ENCODE measurements at places on chromosomes 3 and 15.

- no peak for DNase-seq
These were observed 56.6 kb downstream of the RFTN1 start for GRCh38 chr3:16456784-16457415.

GRCh38 chr15:95470997-95471689 is 859.4 kb upstream of the NR2F2 start:
- DNase-seq, result no peak

- no peak for DNase-seq
These were observed 24.7 kb downstream of the ARHGAP31 start for GRCh38 chr3:119318876-119319275.

GRCh38 chr15:75811626-75812025 is 31.6 kb upstream of the UBE2Q2 start:
- no peak for DNase-seq

GRCh38 chr3:136733317-136733833 is 18.8 kb downstream of the STAG1 start:
- no peak for DNase-seq

DNA sequence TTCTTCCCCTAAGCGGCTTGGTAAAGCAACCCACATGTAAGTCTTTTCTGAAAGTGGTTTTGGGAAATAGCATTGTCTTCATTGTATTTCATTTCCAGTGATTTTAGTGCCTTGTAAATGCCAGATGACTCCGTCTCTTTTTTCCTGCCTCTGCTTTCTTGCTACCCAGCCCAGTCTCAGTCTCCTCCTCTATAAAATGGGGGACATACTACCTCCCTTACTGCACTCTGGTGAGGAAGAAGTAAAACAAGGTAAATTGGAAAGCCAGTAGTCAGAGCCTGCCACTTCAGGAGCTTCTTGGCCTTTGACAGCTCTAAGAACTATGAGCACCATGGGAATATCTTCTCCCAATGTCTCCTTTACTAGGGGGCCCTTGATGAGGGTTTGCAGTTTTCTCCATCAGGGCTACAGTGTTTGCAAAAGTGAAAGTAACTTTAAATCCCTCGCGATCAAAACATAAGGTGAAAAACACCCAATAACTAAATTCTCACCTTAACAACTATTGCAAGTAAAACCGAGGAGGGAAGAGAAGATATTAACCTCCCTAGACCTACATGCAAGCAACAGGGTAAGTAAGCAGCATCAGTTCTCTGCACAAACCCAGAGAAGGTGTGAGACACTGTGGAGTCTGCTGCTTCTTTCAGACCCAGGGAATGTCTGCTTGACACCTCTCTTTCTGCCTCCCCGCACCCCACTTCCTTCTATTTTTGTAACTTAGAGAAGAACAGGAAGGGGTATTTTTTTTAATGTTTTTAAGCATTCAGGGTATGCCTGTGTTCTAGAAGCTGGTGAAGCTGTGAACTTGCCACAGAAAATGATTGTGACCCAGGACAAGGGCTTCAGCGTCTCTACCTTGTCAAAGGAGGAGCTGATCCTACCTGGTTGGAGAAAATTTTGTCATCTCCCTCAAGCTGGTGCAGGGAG is 159.1 kb upstream of the EOMES start:
- no peak for DNase-seq

DNA sequence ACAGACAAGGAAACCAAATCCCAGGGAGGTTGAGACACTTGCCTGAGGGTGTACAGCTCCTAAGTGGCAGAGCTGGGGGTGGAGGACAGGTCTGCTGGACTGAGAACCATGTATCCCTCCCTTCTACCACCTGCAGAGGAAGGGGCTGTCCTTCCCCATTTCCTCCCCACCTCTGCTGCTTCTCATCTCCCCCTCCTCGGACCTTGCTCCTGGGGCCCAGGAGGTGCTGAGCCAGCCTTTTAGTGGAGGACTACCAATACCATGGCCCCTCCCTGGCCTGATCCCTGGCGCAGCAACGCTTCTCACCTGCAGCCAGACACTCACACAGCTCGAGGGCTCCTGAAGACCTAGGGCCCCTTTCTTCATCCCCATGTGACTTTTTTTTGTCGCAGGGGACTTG is 50.4 kb downstream of the IDH2 start:
- DNase-seq, result no peak

DNA sequence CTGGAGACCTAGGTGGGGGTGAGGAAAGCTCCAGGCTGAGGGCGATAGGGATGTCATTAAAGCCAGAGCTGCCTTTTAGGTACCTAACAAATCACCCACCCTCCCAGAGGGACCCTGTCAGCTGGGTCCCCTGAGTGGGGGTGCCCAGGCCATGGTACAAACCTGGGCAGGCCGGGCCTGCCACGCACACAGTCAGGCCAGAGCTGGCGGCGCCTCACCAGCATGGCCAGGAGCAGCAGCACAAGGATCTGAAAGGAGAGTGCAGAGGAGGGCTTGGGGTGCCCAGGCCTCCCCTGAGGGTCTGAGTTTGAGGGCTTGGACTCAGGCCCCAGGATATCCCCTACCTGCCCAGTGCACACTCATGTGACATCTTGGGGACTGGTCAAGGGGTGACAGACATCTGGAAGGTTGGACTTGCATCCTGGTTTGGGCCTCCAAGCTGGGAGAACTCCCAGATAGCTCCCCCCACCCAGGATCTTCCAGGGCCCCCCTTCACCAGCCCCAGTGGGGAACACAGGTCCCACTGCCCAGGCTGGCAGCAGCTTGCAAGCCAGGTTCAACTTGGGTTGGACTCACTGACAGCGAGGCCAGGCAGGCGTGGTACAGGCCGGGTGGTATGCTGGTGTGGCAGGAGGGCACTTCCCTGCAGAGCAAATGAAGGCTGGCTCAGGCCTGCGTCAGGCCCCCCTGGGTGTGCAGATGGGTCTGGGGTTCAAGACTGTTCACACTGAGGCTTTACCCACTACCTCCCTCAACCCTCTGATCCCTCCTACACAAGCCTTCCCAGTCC is 5.2 kb downstream of the STRA6 start:
- no peak for DNase-seq

GRCh38 chr15:65344214-65344913 is 33.4 kb downstream of the IGDCC3 start:
- DNase-seq, result no peak

DNA sequence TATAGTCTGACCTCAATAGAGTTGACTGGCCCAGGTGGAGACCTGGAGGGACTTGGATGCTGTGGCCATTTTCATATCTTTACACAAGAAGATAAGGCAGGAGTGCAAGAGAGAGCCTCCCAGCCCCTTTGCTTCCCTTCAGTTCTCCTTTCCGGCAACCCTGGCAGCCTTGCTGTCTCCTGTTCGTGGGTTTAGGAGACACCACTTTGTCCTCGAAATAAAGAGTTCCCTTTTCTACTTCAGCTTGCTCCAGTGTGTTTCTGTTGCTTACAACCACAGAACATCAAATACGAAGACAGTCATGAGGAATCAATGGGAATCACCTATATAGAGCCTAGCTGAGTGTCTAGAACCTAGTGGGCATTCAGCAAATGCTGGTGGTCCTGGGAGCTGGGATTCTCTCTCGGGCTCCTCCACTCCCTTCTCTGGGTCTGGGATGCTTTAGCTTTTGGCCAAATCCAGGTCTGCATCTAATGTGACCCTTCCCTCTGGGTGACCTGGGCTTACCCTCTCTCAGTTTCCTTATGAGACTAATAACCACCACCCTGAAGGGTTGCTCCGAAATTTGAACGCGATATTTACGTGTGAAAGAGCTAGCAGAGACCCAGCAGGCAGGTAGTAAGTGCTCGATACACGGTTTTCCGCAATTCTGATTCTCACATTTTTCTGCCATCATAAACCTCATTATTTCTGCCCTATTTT is 44.5 kb downstream of the PCSK6 start:
- no peak for DNase-seq

GRCh38 chr3:132787616-132788300 is 65.5 kb upstream of the NPHP3 start:
- no peak for DNase-seq

- no peak for DNase-seq
These were observed 67.6 kb downstream of the FNDC3B start for GRCh38 chr3:172106989-172107388.

GRCh38 chr3:169607949-169608348 is 55.6 kb downstream of the MECOM start:
- no peak for DNase-seq

DNA sequence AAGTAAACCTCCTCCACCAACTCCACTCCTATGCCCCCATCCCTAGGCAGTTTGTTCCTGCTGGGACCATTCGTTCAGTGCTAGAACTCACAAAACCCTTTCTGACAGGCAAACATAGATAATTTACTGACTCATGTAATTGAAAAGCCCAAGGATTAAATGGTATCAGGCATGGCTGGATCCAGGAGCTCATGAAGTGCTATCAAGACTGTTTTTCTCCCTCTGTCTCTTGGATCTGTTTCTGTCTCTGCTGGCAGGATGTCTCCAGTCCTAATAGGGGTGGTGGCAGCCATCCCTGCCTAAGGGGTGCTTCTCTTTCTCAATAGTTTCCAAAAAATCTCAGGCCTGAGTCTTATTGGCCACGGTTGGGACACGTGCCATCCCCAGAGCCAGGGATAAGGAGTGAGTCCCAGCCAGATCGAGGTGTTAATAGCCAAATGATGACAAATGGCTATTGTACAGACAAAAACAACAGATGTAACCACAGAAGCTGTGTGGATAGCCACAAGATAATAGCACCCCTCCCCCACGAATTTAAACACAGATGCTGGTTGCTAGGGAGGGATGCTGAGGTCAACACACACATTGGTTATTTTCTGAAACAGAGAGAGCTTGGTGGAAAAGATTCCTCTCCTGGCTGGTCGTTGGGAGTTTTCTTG is 168.6 kb downstream of the SHQ1 start:
- no peak for DNase-seq

- no peak for DNase-seq
These were observed 34.7 kb upstream of the NOX5 start for GRCh38 chr15:68979816-68980215.

- DNase-seq, result no peak
These were observed 16.4 kb downstream of the PLEKHO2 start for GRCh38 chr15:64858021-64858575.

DNA sequence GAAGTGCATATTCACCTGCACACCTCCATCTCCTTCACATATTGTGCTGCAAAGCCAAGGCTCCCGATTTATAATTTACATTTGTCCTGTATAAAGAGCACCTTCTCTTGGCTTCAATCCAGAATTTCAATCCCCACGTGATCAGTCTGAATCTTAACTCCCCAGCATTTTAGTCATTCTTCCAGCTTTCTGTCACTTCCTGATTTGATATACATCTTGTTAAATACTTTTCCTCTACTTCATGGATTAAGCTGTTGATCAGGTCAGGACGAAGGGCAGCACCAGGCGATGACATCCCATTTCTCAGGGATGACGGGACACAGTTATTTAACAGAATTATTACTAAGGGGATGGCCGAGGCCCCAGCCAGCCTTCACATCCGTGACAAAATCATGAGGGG is 212.5 kb downstream of the EPHB1 start:
- no peak for DNase-seq

- DNase-seq, result no peak
These were observed 624 bp downstream of the BRK1 start for GRCh38 chr3:10116138-10116460.

- no peak for DNase-seq
These were observed 130.8 kb downstream of the HCN4 start for GRCh38 chr15:73237910-73238309.

GRCh38 chr15:74319596-74320351 is 47.7 kb downstream of the CYP11A1 start:
- no peak for DNase-seq

- no peak for DNase-seq
These were observed 426.5 kb downstream of the TBC1D5 start for GRCh38 chr3:17315897-17316296.

DNA sequence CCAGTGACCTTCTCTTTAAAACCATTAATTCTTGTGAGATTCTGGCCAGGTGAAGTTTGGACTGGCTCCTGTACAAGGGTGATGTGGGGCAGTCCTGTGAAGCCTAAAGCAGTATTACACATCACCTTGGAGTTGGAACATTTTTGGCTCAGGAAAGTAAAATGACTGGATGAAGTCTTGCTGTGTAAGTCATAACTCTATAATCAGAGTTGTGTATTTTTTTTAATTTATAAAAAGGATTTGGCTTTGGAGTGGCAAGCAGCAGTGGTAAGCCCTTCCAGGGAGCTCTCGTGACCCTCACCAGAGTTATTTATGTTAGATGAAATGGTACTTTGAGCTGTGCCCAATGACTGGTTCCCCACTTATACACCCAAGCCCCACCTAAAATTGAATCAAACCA is 331.2 kb upstream of the DCBLD2 start:
- no peak for DNase-seq

- DNase-seq, result no peak
These were observed 1.8 kb downstream of the IGDCC3 start for GRCh38 chr15:65375871-65376607.

DNA sequence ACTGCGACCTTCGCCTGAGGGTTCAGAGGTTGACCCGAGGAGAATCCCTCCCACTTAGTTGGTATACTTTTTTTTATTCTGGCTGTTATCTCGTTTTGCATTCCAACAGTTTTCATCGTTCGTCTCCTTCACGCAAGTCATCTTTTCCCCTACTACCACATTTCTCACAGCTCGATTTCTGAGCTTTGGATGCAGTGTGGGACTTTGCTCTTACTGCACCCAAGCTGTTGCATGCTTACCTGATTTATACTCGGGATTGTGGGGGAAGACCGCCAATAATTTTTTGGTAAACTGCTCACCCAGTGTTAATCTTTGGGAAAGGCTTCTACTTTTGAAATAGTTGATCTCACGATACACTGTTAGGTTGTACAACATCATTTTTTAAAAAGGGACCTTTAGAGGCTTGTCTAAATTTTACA is 702 bp downstream of the TBC1D23 start:
- DNase-seq, result no peak

GRCh38 chr3:70231266-70231701 is 81.2 kb downstream of the MDFIC2 start:
- DNase-seq, result no peak

DNA sequence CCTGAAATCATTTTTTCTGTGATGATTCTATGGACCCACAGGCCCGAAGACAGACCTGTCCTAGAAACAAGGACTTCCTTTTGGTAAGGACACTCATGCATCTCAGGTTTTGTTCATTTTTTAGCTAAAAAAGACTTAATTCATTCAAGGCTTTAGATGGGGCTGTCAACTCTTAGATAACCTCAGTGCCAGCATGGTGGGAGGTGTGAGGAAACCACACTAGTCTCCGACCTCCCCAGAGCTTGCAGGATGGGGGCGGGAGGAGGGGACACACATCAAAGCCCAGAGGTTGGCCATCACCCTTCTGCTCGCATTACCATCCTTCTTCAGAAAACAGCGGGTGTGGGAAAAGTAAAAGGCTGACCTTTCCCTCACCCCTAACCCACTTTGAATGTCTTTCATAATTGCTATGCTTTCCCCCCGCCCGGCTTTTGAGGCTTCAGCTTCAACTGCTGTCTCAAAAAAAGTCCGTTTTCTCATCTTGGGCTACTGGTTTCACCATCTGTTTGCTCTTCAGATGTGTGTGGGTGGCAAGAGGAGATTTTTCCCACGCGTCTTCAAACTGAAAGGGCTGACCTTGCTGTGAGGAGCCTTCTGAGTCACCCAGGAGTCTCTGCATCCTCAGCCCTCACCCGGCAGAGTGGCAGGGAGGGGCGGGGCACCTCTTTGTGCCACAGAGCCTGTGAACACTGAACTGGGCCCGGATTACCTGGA is 27.6 kb upstream of the CXCR6 start:
- peak; percentile 64 for DNase-seq

GRCh38 chr3:134449951-134450350 is 35.8 kb downstream of the ANAPC13 start:
- DNase-seq, result no peak

GRCh38 chr3:57078344-57078634 is 17.8 kb downstream of the SPATA12 start:
- DNase-seq, result no peak

- no peak for DNase-seq
These were observed 33.4 kb upstream of the CILP start for GRCh38 chr15:65244638-65245037.

- DNase-seq, result no peak
These were observed 14.3 kb upstream of the SLC9C1 start for GRCh38 chr3:112308151-112308911.

Measured in activated T-helper 1 cell treated with anti-CD3 and anti-CD28 coated beads, Interleukin-2, amount 50 U/mL, for 16 hours (primary cell).